Uterus (tissue), 4 donors: ENCODE measurements at places on chromosomes 4 and X. TPM values are rescaled to one million over a fixed set of nuclear protein-coding genes. Genes with fewer than 3 reads are reported as not detected.

DNA sequence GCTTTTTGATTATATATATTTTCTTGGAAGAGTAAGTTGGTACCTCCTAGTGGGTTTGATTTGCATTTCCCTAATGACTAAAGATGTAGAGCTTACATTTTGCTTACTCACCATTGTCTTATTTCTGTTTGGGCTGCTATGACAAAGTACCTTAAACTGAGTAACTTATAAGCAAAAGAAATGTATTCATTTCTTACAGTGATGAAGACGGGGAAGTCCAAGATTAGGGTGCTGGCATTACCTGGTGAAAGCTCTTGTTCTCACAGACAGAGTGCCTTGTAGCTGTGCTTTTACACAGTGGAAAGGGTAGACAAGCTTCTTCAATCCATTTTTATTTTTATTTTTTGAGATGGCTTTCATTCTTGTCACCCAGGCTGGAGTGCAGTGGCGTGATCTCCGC is 229.2 kb upstream of the AGA start:
- DNase-seq = no peak

- DNase-seq = no peak
These were observed 792.3 kb upstream of the PCDH7 start for GRCh38 chr4:29927895-29928294.

DNA sequence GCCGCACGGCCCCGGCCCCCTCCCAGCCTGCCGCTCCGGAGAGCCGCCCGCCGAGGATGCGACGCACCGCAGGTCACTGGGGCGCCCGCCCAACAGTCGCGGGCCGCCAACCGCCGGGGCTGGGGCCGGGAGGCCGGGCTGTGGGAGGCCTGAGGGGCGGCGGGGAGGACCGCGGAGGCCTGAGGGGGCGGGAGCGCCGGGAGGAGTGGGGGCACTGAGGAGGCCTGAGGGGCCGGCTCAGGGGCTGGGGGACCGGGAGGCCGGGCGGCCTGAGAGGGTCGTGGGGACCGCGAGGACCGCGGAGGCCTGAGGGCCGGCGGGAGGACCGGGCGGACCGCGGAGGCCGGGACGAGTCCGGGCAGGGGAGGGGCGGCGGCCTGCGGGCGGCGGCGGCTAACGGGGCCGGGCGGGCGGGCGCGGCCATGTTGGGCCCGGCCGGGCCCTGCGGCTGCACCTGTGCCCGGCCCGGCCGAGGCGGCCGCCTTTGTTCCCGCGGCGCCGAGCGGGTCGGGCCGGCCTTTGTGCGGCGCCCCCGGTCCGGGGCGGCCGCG is 353 bp downstream of the NSD2 start:
- peak; percentile 23 for DNase-seq

- DNase-seq = no peak
These were observed 16.8 kb downstream of the MUC7 start for GRCh38 chr4:70488748-70489147.

GRCh38 chrX:38117485-38117884 is 103.2 kb downstream of the SRPX start:
- no peak for DNase-seq

- no peak for DNase-seq
These were observed 100.2 kb downstream of the FBXO8 start for GRCh38 chr4:174183259-174183658.

- DNase-seq = no peak
These were observed 691.3 kb upstream of the PCDH7 start for GRCh38 chr4:30028826-30029225.

SMIM10L2A gene
- total RNA-seq = 0.26 TPM

PPBP gene
- total RNA-seq = 27.9 TPM
